Astrocyte of the cerebellum (primary cell): ENCODE measurements at places on chromosomes 6 and 20.
A peak's percentile ranks its signal among the peaks of the same experiment; 100 is the strongest.

DNA sequence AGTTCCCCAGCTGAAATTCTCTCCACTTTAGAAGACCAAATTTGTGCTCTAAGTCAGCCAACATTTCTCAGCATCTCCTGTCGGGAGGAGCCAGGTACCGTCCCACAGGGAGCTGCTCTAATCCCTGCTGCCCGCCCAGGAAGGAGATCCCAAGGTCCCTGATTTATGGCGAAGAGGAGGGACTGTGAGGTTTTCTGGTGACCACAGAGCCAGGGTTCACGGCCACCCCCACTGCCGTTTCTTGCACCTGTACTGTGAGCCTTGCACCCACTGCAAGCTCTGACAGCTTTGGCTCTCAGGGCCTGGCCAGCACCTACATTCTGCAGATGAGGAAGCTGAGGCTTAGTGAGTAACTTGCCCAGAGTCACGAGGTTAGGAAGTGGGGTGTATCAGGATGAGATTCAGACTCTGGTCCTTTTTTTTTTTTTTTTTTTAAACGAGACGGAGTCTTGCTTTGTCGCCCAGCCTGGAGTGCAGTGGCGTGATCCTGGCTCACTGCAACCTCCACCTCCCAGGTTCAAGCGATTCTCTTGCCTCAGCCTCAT is 34.9 kb downstream of the FOXC1 start:
- DNase-seq: no peak

GRCh38 chr6:92684386-92684785 is 735.0 kb downstream of the EPHA7 start:
- no peak for DNase-seq

DNA sequence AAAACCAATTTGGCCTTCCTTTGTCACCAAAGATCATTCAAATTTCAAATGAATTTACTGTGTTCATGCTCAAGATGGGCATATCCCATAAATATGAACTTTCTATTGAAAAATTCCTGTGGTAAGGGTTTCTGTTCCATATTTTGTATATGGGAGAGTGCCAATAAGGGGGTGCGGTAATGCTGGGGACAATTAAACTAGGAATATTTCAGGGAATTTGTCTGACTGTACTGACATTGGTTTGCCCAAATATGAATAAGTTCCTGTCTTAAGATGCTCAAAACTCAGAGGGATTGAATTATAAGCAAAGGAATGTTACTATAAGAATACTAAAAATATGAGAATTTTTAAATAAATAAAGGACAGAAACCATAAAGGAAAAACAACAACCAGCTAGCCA is 553.0 kb upstream of the MARCKS start:
- no peak for DNase-seq

GRCh38 chr6:84002226-84002625 is 31.3 kb upstream of the MRAP2 start:
- no peak for DNase-seq

GRCh38 chr20:57509665-57510237 is 15.2 kb downstream of the CTCFL start:
- no peak for DNase-seq

- DNase-seq: no peak
These were observed 29.6 kb downstream of the RNASET2 start for GRCh38 chr6:166926748-166927147.

DNA sequence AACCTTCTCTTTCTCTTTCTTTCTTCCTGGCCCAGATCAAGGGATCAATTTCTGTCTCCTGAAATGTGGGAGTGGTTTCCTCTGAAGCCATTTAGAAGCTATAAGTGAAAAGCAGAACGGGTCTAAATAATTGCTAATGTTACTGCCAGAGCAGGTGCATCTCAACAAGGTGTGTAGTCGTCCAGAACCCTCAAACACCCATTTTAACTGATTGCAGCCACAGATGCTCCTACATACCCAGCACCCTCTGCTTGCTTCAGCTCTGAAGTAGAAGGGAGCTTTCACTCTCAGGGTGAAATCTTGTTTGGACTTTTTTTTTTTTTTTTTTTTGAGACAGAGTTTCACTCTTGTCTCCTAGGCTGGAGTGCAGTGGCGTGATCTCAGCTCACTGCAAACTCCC is 592.1 kb upstream of the ARID1B start:
- no peak for DNase-seq

DNA sequence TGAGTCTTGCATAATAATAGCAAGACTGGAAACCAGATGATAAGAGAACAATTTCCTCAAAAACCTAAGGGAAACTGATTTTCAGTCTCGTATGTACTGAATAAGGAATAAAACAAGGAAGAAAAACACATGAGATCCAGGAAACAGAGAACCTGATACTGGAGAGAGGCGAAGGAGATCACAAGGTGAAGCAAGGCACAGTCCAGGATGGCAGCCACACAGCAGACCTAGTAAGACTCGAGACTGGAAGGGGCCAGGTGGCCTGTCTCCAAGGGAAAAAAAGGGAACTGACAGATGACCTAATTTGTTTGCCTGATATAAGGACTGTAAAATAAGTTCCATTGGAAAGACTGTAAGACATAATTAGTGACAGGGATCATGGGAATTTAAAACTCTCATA is 71.1 kb downstream of the TASP1 start:
- no peak for DNase-seq

DNA sequence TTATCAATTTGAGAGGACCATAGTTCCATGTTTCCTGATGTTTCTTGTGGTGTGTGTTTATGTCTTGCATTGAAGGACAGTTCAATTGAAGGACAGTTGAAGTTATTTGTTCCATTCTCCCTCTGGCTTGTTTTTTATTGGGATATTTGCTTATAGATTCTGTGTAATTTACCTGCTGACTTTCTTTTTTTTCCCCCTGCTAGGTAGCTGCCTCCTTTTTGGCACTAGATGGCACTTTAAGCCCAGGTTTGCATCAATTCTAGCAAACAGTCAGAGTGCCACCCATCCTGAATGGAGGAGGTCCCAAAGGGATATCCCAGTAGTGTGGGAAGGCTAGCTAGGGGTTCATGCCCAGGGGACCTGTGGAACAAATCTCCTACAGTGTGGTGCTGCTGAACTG is 78.1 kb downstream of the CFAP61 start:
- DNase-seq: no peak

GRCh38 chr6:40755046-40755681 is 168.0 kb upstream of the LRFN2 start:
- no peak for DNase-seq

- DNase-seq: no peak
These were observed 165.1 kb downstream of the SASH1 start for GRCh38 chr6:148507774-148508173.

DNA sequence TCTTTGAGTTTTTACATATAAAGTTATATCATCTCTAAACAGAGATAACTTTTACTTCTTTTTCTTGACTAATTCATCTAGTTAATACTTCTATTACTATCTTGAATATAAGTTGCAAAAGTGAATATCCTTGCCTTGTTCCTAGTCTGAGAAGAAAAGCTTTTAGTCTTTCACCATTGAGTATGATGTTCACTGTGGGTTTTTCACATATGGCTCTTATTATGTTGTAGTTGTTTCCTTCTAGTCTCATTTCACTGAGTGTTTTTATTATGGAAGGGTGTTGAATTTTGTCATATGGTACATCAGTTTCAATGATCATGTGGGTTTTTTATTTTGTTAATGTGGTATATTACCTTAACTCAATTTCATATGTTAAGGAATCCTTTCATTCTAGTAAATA is 488.3 kb downstream of the COL12A1 start:
- DNase-seq: no peak

DNA sequence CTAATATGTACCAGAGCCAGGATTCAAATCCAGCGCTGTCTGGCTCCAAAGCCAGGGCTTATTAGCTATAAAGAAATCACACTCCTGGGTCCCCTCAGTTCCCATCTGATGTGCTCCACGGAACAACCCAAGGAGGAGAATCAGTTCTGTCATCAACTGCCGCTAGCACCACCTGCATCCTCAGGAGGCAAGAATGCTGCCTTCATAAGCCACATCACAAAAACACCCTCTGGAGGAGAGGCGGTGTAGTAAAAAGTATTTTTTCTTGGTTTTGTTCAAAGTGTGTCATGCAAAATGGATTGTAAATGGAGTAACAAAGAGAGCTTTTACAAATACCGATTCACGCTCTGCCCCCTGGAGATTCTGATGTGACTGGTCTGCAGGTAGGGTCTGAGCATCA is 57.1 kb downstream of the TNFRSF21 start:
- DNase-seq: no peak

- no peak for DNase-seq
These were observed 2.0 kb downstream of the MYB start for GRCh38 chr6:135183002-135183531.

DNA sequence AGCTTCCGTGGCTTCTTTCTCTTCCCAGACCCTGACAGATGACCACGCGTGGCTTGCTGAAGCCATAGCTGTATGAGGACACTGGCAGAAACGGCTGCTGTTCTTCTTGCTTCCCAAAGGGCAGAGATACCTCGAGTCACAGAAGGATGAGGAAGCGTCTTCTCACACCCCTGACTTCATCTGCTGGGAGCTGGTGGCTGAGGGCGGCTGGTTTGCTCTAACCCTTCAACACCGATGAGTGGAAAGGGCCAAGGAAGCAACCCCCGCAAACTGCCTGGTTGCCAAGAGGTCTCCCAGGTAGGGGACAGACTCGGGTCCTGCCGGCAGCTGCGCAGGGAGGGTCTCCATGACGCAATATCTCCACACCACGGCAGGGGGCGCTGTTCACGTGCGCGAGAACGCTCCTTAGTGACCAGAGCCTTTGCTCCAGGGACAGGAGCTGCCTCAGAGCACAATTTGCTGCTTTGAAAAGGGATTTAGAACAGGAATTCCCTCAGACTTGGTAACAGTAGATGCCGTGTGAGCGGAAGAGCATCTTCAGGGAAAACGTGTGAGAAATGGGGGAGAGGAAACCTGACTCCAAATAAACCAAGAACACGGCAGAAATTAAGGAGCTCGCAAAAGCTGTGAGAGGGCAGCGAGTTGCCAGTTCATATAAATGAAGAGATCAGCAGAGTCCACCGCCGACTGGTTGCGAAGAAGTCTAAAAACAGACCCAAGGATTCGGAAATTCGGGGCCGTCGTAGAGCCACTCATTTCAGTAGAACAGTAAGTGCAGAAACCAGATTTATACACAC is 80.2 kb downstream of the ERMARD start:
- peak; percentile 18 for DNase-seq

GRCh38 chr6:25927178-25927577 is 3.3 kb downstream of the SLC17A2 start:
- DNase-seq: no peak

DNA sequence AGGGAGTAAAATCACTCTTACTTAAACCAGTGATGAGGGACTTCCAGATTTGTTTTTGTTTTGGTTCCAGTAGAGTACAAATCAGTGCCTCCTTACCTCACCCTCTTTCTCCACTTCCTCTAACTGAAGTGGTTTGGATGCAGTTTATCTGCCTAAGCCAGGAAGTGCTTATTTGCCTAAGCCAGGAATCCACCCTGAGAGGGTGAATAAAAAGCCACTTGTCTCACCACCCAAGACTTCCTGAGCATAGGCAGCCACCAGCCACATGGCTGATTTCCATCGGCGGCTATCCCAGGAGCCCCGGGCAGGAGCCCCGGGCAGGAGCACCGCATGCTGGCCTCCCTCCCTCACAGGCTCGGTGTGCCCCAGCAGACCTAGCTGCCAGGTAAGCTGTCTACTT is 12.0 kb downstream of the LRP11 start:
- no peak for DNase-seq

- no peak for DNase-seq
These were observed 244.7 kb downstream of the PTPRK start for GRCh38 chr6:128275681-128276080.

GRCh38 chr20:58094698-58095097 is 133.8 kb downstream of the ANKRD60 start:
- DNase-seq: no peak

- no peak for DNase-seq
These were observed 242.1 kb downstream of the DLL1 start for GRCh38 chr6:170048615-170049256.

- DNase-seq: no peak
These were observed 186.0 kb upstream of the KCNK16 start for GRCh38 chr6:39508515-39508914.

GRCh38 chr6:40442591-40442990 is 144.6 kb downstream of the LRFN2 start:
- DNase-seq: no peak

DNA sequence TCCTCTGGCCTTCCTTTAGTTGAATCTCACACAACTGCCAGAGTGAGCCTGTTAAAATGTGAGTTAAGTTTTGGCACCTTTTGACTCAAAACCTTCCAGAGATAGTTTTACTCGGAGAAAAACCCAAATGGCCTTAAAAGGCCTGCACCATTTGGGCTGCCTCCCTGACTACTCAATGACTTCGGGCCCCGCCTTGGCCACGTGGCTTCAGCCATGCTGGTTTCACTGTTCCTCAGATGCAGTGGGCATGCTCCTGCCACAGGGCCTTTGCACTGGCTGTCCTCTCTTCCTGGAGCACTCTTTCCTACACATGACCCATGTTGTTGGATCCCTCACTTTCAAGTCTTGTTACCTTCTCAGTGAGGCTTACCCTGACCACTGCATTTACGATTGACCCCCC is 18.3 kb downstream of the VEGFA start:
- no peak for DNase-seq

DNA sequence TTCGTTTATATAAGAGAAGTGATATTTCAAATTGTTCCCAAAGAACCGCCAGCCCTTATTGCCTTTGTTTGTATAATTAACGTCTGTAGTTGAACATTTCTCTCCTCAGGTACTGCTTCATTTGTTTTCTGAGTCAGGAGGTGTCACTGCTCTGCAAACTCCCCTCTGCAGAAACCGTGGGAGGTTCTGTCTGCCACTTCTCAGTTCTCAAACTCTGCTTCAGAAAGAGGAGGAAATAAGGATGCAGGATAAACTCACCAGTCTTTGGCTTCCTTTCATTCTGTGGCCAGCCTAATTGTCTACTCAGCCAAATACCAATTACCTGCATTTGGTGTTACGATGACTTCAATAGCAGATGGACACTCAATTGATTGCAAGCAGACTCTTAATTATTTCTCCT is 149.8 kb downstream of the PAK5 start:
- DNase-seq: no peak

- no peak for DNase-seq
These were observed 40.9 kb downstream of the VSTM2L start for GRCh38 chr20:37943501-37944455.

DNA sequence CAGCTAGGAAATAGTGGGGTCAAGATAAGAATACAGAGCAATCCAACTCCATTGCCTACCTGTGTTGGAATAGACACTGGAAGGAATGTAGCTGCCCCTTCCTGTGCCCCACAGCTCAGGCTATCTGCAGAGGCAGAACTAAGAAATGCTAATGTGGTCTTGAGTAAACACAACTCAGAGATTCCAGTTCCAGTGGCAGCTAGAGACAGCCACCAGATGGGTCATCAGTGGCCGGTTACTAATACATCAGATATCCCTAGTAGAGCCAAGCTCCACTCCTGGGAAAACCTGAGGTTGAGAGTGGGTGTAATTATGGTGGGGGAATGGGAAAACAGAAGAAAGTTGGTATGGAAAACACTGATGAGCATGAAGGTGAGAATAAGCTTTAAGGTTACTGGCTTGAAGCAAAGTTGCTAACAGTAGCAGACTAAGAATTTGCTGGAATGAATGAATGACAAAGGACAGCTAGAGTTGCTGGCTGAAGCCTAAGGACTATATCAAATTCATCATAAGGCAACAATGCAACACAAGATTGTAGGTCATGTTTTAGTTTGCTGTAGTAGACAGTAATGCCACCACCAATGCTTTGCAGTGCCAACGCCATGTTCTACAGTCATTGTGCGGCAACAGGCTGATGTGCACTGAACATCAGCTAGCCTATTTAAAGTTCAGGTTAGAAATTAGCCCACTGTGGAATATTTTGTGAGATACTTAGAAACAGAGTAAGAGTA is 28.3 kb upstream of the FAM83C start:
- DNase-seq: no peak

GRCh38 chr6:159996087-159996622 is 27.3 kb downstream of the IGF2R start:
- no peak for DNase-seq
